ENCODE measurements at places on chromosomes 2 and 18.

DNA sequence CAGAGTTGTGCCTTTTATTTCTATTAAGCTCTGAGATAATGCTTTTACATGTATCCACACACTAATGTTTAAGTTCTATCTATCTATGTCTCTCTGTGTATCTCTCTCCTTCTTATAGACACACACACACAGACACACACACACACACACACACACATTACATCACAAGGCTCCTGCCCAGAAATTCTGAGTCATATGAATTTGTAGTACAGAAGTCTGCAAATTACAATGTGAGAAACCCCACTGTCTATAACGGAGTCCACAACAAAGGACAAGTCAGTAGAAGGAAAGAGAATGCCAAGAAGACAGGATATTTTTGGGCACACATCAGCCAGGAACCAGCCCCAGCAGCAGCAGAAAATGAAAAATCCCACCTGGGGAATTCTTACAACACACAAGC, 142.4 kb downstream of the EN1 start:
- no peak for DNase-seq

DNA sequence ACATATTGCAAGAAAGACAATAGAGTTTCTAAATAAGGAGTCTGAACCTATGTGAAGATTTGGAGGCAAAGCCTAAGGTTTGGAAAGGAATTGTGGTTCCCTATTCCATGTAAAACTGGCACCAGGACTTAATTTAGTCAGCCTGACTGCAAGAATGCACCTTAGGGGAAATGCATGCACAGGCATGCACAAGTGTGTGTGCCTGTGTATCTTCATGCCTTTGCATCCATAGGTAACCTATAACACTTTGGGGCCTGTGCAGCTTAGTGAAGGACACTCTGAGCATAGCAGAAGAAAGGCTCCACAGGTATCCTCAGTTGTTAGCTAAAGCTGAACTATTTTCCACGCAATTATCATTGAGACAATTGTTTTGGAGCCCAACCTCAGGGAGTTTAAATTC, 73.4 kb downstream of the RPRM start:
- DNase-seq = no peak

DNA sequence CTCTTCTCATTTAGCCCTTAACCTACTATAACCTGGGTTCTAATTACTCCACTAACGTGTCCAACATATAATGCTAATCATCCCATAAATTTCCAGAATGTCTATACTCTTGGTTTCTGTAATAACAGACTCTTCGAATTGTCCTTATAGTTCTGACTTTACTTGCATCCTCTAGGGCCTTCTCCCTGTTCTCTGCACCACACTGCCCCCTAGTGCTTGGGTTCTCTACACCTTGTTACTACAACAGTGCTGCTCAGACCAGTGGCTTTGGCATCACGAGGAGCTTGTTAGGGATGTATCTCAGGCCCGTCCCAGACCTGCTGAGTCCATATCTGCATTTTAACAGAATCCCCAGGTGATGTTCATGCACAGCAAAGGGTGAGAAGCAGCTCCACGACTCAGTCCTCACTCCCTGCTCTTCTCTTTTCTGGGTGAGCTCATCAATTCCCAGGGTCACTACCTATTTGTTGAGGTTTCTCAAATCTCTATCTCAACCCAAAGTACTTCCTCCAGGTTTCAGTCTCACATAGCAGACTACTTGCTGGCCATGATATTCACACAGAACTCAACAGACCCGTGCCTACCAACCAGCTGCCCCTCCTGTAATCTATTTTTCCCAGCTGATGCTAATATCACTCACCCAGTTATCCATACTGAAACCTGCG, 14.5 kb upstream of the DDX1 start:
- peak; percentile 87 for DNase-seq

DNA sequence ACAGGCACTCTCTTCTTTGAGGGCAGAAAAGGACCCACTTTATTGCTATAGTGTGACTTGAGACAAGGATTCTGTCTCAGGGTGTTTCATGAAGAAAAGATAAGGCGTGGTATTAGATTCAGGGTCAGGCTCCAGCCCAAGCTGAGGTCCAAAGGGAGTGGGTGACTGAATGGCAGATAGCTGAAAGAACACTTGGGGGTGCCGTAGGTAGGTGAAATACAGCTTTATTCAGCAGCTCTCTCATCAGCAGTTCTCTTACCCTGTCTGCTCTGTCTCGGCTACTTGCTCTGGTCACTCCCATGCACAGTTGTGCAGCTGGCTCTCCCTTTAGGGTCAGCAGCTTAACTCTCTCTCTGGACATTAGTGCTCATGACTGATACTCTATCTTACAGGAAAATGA, 379.9 kb downstream of the LPIN1 start:
- no peak for DNase-seq

- no peak for DNase-seq
Measured at GRCh38 chr18:59923539-59924196, 23.9 kb downstream of the PMAIP1 start.

DNA sequence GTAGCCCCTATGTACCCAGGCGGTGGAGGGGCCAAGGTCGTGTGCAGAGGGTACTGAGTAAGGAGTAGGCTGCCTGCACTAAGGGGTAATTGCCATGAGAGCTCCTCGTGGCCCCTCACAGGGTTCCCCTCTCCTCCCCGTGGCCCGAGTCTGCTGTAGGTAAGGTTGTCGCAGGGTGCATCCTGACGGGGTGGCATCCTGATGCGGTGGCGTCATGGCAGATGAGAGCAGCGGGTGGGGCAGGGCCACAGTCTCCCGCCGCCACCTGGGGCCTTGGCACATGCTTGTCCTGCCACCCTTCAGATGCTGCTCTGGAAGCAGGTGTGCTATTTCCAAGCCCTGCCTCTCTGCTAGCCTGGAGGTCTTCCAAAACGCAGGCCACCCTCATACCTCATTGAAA, 89.7 kb downstream of the EIPR1 start:
- DNase-seq = no peak

- DNase-seq = no peak
Measured at GRCh38 chr2:46257476-46257875, 39.7 kb upstream of the EPAS1 start.

- DNase-seq = no peak
Measured at GRCh38 chr2:163808406-163808805, 72.6 kb upstream of the FIGN start.

- no peak for DNase-seq
Measured at GRCh38 chr2:51219468-51219867, 187.5 kb upstream of the NRXN1 start.

GRCh38 chr18:37160038-37160820, 331.3 kb downstream of the KIAA1328 start:
- DNase-seq = no peak

GRCh38 chr18:57918601-57919000, 115.5 kb upstream of the ATP8B1 start:
- DNase-seq = no peak

DNA sequence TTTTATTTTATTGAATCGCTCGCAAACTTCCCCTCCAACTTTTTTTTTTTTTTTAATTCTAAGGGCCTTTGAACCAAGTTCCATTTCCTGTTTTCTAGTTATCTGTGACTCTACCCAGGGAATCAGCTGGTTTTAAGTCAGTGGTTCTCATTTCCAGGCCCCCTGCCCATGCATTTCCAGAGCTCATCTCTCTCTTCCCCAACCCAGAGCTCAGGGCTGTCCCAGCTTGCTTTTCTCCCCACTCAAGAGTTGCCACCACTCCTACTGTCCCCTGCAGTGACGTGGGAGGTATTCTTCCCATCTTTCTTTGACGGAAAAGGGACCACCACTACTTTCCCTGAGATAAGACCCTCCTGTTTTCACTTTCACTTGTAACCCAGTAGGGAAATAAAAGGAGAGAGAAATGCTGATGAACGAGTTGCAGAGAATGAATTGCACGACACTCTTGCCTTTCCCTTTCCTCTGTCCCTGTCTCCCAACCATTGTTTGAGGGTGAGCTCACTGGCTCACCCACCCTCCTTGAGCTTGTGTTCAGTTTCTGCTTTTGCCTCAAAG, 42.1 kb downstream of the TET3 start:
- peak; percentile 68 for DNase-seq

GRCh38 chr2:235000426-235001236, 48.8 kb downstream of the SH3BP4 start:
- DNase-seq = peak; percentile 27

DNA sequence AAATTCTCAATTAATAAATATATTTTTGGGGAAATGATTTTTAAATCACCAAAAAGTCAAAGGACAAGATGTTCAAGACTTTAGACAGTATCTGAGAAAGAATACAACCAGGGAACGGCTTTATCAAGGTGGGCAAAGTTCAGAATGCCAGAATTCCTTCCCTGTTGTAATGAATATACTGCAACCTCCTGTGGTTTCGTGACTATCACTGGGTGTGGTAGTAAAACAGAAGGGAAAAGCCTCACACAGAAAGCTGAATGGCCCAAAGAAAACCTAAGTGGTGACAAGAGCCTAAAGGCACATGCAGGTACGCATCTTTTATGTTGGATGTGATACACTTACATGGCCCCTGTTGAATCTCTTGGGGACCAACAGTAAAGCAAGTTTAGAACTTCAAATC, 37.1 kb downstream of the MBD2 start:
- no peak for DNase-seq

DNA sequence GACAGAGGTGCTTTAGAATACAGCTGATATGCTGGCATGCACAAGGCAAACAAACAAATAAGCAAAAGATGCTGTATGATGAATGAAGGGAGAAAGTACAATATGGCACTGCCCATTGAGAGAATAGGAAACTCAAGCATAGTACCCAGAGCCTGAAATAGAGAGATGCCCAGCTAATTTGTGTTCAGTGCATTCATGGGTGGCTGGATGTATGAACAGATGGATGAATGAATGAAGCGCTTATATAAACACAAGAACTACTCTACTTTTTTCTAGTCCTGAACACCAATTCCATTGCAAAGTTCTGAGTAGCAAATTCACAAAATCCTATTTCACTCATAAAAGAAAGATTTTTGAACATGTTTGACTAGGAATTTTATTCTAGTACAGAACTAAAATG, 756.3 kb downstream of the SATB2 start:
- DNase-seq = no peak

DNA sequence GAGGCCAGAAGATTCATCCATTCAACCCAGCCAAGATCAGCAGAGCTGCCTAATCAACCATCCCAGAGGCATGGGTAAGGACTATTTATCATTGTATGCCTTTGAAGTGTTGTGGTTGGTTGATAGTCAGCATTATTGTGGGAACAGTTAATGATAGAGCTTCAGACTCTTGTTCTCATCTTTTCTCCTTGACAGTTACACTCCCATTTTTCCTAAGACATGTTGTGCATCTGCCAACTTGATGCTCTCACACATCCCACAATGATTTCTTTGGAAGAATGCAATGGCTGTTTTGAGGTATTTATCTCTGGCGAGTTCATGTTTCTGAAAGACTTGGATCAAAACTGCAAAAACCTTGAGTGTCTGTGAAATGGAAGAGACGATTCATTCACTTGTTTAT, 55.4 kb downstream of the FASTKD2 start:
- DNase-seq = no peak

- peak; percentile 76 for DNase-seq
Measured at GRCh38 chr2:17646081-17646554, 105.6 kb downstream of the VSNL1 start.

DNA sequence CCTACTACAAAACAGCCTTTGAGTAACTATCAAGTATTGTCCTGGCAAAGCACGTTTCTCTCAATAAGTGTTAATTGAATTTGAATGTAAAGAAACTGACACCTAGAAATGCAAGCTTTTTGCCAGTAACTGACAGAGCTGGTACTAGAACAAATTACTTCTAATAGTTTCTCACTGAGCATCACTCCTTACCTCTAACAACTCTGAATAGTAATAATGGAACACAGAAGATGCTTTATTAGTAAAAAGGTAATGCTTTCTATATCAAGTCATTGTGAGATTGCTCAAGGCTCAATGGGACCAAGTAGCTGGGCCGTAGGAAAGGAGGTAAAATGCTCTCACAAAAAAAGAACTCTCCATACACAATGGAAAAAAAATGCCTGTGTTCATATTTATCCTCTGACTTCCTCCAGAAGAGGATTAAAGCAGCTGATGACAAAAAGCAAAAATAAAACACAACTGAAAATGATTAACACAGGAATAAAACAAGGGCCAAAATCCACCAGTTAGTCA, 11.8 kb downstream of the RASGRP3 start:
- no peak for DNase-seq

GRCh38 chr2:107694667-107695066, 132.0 kb upstream of the RGPD4 start:
- no peak for DNase-seq

- DNase-seq = no peak
Measured at GRCh38 chr2:100603414-100603813, 40.6 kb downstream of the PDCL3 start.

GRCh38 chr2:42494355-42495233, 812 bp upstream of the KCNG3 start:
- peak; percentile 77 for DNase-seq

- no peak for DNase-seq
Measured at GRCh38 chr18:8673256-8674209, 31.8 kb upstream of the MTCL1 start.

- no peak for DNase-seq
Measured at GRCh38 chr2:50490991-50491390, 540.9 kb downstream of the NRXN1 start.

GRCh38 chr2:176819306-176819705, 393.3 kb upstream of the HNRNPA3 start:
- DNase-seq = no peak

DNA sequence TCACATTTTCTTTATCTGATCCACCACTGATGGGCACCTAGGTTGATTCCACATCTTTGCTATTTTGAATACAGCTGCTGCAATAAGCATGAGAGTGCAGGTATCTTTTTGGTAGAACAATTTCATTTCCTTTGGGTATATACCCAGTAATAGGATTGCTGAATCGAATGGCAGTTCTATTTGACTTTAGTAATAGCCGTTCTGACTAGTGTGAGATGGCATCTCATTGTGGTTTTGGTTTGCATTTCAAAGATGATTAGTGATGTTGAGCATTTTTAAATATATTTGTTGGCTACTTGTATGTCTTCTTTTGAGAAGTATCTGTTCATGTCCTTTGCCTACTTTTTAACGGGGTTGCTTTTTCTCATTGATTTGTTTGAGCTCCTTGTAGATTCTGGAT, 72.3 kb downstream of the CCDC138 start:
- no peak for DNase-seq

GRCh38 chr2:238100049-238100820, at the start of gene ESPNL:
Gene ESPNL (plus strand): TSS chr2:238100340. CDS start chr2:238100420, 80 bp downstream.
- no peak for DNase-seq

GRCh38 chr2:104428155-104428554, 425.8 kb upstream of the POU3F3 start:
- DNase-seq = no peak

- DNase-seq = peak; percentile 21
Measured at GRCh38 chr2:207503234-207503633, 26.5 kb upstream of the CREB1 start.

- DNase-seq = no peak
Measured at GRCh38 chr2:185128346-185128745, 530.0 kb downstream of the ZNF804A start.

- DNase-seq = peak; percentile 67
Measured at GRCh38 chr18:70195852-70196434, 9.5 kb downstream of the RTTN start.

- no peak for DNase-seq
Measured at GRCh38 chr2:62435720-62436119, 70.3 kb downstream of the TMEM17 start.

- peak; percentile 67 for DNase-seq
Measured at GRCh38 chr2:23452853-23453420, 68.0 kb downstream of the KLHL29 start.
